ENCODE measurements at places on chromosomes 7 and 10.
A peak's percentile ranks its signal among the peaks of the same experiment; 100 is the strongest.

- no peak for DNase-seq
These were observed 245.0 kb upstream of the SORCS1 start for GRCh38 chr10:107409522-107409921.

DNA sequence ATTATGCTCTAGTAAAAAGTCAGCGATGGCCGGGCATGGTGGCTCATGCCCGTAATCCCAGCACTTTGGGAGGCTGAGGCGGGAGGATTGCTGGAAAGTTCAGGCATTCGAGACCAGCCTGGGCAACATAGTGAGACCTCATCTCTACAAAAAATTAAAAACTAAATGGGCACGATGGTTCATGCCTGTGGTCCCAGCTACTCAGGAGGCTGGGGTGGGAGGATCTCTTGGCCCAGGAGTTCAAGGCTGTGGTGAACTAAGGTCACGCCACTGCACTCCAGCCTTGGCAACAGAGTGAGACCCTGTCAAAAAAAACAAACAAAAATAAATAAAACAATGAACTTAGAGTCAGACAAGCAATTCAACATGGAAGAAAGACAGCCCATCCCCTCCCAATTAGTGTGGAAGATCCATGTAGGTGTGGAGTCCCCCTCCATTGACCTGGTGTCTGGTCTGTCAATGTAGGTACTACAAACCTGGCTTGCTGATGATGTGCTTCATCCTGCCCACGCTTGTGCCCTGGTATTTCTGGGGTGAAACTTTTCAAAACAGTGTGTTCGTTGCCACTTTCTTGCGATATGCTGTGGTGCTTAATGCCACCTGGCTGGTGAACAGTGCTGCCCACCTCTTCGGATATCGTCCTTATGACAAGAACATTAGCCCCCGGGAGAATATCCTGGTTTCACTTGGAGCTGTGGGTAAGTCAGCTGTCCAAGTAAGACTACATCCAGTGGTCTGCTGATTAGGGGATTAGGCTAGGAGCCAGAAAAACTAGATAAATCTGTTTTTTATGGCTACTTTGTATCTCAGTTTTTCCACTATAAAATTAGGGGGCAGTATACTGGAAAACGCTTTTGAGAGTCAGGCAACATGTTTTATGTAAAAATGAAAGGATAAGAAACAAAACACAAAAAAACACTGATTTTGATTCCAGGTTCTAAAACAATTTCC lies 9.3 kb downstream of the SCD start:
- no peak for DNase-seq

DNA sequence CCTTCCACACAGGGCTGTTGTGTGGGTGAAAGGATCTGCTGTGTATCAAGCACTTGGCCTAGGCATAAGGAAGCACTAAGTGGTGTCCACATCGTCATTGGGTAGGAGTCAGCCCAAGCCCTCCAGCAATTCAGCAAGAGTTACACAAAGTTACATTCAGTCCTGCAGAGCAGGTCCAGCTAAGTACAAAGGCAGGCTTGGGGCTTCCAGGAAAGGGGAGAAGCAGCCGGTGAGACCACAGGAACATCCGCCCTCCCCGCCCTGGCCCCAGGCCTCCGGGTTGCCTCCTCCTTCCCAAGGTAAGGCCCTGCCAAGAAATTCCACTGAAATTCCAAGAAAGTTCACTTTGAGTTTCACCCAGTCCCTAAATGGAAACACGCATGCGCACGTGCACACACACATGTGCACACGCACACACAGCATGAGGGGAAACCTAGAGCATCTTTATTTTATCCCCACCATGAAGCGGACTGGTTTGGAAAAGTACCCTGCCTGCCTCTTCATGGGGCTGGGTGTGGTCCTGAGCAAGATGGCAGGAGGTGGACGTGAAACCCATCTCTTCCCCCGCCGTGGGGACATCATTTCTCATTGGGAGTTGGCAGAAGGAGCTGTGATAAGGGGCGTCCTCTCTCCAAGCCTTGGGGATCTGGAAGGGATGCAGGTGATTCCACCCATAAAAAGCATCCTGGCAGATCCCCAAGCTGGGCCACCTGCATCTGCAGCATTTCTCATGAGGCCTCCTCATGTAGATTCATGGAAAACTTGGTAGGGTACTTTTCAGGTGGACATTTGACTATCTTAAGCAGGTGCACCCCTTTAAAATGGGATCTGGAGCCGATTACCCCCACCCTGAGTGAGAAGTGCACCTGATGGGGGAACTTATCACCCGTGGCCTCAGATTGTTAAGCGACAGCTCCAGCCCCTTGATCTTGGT lies 69.1 kb upstream of the NANOS1 start:
- no peak for DNase-seq

DNA sequence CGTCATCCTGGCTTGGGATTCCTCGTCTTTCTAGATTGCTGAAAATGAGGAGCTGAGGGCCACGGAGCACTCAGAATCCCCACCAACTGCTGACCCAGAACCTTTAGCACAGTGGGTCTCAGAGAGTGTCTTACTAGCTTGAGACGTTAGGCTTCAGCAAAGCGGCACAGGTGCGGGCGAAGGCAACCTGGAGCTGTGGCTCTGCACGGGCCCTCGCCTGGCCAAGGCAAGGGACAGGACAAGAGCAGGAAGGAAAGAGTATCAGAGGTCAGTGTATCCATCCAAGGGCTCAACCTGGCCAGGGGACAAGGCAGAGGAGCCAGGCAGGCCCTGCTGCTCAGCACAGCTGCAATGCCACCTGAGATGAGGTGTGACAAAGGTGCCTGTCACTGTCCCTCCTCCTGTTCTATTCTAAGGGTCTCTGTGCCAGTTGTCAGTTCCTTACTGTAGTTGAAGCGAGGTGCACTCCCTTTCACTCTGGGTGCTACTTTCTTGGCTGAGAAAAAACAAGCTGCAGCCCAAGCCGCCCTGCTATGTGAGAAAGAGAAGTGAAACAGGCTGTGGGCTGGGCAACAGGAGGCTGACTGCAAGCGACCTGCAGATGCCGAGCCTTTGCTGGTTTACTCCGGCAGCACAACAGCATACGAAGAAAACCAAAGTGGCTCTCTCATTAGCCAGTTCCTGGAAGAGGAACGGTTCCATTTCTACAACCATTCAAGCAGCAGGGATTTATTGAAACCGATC lies 33.3 kb upstream of the KDM7A start:
- DNase-seq = peak; percentile 61

DNA sequence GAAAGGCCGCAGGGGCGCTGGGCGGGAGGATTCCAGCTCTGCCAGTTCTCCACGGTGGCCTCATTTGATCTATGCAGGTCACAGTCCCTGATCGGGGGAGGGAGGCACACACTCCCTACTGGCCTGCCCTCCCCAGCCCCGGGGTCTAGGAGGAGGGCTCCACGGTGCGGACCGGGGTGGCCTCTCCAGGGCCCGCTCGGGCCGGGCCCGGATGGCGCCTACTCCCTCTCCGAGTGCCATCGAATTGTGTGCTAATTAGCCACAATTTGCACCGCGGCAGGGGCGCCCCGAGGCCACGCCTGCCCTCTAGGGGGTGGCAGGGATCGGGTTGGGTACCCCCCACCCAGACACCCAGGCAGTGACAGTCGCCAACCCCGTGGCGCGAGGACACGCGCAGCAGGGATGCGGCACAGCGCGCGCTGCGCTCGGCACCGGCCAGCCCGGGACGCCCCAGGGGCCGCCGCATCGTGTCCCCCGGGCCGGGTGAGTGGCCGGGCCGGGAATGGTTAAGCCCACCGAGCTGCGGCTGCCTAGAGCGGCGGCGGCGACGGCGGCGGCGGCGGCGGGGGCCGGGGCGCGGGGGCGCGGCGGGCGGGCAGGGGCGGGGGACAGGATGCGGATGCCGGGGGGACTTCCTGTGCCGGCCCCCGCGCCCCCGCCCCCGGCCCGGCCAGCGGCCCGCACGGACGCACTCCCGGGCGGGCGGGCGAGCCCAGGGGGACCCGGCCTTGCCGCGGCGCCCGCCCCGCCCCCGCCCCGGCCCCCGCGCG lies at the start of gene ZNF853:
Gene ZNF853, plus strand, starts transcription at position 658 of the 770 bp plus-strand sequence. CDS start 565 bp downstream, outside the sequence.
- DNase-seq = no peak

DNA sequence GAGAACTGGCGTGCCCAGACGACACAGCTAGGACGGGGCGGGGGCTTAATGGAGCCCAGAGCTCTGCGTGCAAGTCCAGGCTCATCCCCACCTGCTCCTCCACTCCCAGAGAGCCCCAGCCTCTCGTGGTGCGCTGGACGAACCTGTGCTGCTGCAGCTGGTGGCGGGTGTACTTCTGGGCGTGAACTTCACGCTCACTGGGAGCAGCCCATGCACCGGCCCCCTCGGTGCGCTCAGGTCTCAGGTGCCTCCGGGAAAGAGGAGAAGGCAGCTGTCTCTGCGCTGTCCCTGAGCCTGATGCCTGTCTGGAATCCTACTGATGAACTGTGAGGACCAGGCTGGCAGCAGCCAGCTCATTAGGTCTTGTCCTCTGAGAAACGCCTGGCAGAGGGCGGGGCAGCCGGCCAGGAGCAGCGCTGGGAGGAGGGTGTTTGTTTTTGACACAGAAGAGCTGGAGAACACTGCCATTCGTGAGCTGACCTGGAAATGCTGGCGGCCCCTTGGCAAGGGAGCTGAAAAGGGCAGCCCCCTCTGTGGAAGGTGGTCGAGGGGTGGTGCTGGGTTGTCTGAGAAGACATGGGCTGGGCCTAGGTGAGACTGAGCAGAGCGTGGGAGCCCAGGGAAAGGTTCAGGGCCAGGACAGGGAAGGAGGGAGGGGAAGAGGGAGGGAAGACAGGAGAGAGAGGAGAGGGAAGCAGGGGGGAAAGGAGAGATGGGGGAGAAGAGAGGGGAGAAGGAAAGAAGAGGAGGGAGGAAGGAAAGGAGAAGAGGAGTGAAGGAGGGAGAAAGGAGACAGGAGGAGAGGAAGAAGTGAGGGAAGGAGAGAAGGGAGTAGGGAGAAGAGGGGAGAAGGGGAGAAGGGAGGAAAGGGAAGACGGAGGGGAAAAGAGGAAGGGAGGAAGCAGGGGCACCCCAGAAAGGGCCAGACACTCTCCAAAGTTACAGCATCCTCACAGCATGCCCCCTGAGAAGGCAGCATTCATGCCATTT lies 53.5 kb upstream of the TNS3 start:
- DNase-seq = no peak

- DNase-seq = no peak
These were observed 225.4 kb downstream of the ZMYND11 start for GRCh38 chr10:360653-361052.

GRCh38 chr7:33722383-33723101 lies 182.8 kb upstream of the BMPER start:
- no peak for DNase-seq

- DNase-seq = no peak
These were observed 66.7 kb downstream of the SORCS3 start for GRCh38 chr10:104707602-104708459.

GRCh38 chr10:11699550-11700097 lies 42.6 kb upstream of the ECHDC3 start:
- no peak for DNase-seq

- no peak for DNase-seq
These were observed 29.0 kb downstream of the MRC1 start for GRCh38 chr10:17838080-17838648.
